Ureter (tissue), 1 donor: ENCODE measurements at places on chromosomes 3 and 15. TPM values are rescaled to one million over a fixed set of nuclear protein-coding genes. Genes with fewer than 3 reads are reported as not detected.

The PLAAT1 gene
- total RNA-seq, result 0.96 TPM

The CCNL1 gene
- total RNA-seq, result 172 TPM

The CCDC54 gene
- total RNA-seq, result not detected

The PCOLCE2 gene
- 14.3 TPM for total RNA-seq

The EOGT gene
- total RNA-seq, result 81.0 TPM

The ROPN1 gene
- not detected for total RNA-seq

The HIGD2B gene
- not detected for total RNA-seq

The IL12A gene
- total RNA-seq, result 1.1 TPM

The TMCO5A gene
- not detected for total RNA-seq

The VEPH1 gene
- 10.8 TPM for total RNA-seq

The IGSF10 gene
- 3.3 TPM for total RNA-seq

The MCF2L2 gene
- 3.0 TPM for total RNA-seq

The CBLB gene
- total RNA-seq, result 90.8 TPM

The GPR149 gene
- total RNA-seq, result not detected

The CYP1A2 gene
- not detected for total RNA-seq
